Amygdala (tissue), 56 donors: ENCODE measurements at places on chromosomes 2 and 18.

DNA sequence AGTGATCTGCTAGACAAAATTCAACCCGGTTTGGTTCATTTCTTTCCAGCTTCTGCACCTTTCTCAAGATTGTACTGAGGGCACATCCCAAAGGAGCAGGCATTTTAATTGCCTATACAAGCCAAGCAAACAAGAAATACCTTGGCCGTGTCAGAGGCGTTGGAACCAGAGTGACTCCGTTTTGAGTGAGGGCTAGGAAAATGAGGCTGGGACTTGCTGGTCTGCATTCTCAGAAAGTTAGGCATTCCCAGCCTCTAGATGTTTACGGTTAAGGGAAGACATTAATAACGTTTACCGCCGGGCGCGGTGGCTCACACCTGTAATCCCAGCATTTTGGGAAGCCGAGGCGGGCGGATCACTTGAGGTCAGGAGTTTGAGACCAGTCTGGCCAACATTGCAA, 1.5 kb upstream of the GEMIN6 start:
- DNase-seq, result no peak

- no peak for DNase-seq
Observed at GRCh38 chr2:100283724-100284501, 38.4 kb downstream of the LONRF2 start.

GRCh38 chr2:210445116-210445707, 31.3 kb downstream of the LANCL1 start:
- no peak for DNase-seq

DNA sequence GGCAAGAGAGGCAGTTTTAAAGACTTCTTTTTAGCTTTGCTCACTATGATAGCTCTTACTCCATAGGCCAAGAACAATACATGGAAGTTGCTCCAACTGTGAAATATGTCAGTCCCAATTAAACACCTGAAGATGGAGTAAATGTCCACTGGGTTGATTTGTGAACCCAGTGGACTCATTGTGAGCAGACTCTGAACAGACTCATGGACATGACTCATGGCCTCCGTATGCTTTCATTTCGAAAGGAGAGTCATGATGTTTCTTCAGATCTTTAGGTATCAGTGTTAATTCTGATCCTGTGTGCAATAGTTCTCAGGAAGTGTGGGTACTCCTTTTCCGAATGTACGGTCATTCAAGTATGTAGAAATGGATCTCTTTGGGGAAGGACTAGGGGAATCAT, 5.4 kb upstream of the CWC22 start:
- no peak for DNase-seq

DNA sequence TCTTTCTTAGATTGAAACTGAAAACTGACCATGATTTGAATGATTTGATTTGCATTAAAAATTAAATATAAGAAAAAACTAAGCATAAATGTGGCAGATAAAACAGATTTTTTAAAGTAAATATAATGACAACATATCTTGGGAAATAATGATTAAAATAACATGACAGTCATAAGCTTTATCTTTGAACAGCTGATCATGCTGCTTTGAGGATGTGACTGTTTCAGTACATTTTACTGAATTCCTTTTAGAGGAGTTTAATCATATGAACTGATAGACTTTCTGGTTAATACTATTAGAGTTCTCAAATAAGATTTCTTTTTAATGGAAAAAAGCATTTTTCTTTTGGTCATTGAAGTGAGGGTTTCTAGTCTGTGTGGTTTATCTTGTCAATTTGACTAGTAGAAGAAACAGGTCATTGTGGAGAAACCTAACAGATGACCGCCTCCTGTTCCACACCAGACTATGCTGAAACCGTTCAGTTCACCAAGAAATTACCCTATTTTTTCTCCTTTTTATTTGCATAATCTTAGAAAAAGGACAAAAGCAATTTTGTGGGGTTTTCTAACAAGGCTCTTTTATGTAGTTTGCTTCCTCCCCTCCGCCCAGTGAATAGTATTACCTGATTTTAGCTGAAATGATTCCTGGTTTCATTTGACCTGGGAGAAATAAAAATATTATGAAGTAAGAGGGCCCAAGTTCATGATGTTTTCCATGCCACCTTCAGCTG, 262.1 kb downstream of the PTGR3 start:
- no peak for DNase-seq

- DNase-seq, result no peak
Observed at GRCh38 chr2:46298272-46298521, 990 bp downstream of the EPAS1 start.

DNA sequence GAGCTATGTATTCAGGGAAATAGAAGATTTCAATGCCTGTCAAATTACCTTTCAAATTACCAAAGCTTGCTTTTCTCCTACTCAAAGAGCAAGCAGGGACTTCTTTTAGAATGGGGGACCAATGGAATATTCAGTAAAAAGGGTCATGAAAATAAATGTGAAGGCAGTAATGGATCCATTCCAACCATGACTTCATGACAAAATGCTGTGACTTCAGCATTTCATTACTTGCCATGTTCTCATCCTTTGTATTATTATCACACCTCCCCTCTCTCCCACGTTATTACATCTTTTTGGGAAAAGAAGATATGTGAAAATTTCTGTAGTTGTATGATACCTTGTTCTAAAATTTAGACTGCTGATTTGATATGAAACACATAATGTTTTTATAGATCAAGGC, 864.0 kb upstream of the FSHR start:
- DNase-seq, result no peak

DNA sequence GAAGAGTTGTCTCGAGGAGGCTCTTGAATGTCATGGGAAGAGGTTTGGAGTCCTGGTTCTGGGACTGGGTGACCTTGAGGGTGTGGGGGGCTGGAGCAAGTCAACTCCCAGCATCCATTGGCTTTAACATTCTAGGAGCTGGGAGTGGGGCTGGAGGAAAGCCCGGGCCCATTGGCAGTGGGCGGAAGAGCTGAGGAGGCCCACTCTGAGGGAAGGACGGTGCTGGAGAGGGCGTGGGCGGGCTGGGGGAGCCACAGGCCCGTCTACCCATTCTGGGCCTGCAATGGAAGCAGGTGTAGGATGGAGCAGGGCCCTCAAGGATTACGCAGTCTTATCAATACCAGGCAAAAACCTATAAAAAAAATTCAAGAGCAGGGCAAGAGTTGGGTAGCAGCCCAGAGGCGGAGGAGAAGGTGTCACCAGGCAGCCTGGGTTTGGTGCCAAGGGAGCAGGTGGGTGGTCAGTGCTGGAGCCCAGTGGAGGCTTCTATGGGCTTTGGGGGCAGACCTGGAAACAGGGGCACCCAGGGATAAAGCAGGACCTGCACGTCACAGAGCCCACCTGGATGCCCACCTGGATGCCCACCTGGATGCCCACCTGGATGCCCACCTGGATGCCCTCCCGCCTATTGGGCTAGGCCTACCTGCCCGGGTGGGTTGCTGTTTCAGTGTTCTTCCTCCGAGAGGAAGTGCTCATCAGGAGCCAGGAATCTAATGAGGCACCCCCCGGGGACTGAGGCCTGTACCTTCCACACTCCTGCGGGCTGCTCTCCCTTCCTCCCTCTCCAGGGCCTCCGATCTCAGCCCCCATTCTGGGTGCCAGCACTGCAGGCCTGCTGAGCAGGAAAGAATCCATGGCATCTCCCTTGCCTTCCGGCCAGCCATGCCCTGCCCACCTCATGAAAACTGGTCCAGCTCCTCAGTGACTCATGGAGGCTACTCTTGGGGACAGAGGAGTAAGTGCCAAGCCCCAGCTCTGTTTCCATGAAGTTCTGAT, 71.3 kb downstream of the CTIF start:
- no peak for DNase-seq

DNA sequence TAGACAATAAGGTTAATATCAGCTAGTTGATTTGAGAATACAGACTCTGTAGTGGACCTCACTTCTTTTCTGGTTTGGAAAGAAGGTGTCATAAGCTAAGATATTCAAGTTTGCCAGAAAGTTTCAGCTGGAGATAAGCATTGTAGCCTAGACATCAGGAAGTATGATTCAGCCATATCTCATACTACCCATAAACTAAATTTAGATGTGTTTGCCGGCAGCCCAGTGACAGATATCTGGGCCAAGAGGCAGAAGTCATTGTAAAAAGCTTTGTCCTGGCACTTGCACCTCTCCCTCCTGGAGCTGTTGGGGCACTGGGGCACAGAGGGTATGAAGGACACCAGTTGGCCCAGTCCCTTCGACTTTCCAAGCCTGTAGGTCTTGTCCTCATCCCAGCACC, 128.0 kb downstream of the EPHA4 start:
- no peak for DNase-seq

DNA sequence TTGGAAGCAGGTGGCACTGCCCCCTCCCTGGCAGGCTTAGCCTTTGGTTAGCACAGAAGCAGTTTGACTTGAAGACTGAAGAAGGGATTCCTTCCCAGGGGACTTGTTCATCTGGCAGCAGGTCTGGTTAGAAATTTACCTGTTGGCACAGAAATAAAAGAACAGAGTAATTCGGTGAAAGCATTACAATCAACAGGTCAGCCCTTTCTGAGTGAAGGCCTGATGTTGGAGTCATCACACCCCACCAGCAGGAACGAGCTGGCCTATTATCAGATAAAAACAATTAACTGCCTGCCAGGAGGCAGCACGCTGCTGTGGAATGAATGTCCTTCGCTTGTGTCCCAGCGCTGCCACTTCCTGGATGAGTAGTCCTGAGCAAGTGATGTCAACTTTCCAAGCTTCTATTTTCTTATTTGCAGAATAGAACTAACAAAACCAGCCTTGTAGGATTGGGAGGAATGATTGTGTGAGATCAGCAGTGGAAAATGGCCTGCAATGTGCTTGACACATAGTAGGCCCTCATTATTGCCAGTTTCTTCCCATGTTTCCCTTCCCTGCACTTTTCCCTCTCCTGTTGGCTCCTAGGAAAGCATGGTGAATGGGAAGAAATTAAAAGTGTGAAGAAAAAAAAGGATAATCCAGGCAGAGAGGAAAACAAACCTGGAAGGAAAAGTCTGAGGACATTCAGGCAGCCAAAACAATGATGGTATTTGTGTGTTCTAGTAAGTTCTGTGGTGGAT, 29.0 kb downstream of the LGALSL start:
- no peak for DNase-seq

- DNase-seq, result no peak
Observed at GRCh38 chr2:197130318-197130717, 180.3 kb downstream of the ANKRD44 start.
